ENCODE measurements at places on chromosomes 1 and 21. TPM values are rescaled to one million over a fixed set of nuclear protein-coding genes. Genes with fewer than 3 reads are reported as not detected.

GRCh38 chr1:213982289-213982671 lies 5.5 kb upstream of the PROX1 start:
- DNase-seq: no peak

The KRTAP21-2 gene
- polyA plus RNA-seq: not detected

DNA sequence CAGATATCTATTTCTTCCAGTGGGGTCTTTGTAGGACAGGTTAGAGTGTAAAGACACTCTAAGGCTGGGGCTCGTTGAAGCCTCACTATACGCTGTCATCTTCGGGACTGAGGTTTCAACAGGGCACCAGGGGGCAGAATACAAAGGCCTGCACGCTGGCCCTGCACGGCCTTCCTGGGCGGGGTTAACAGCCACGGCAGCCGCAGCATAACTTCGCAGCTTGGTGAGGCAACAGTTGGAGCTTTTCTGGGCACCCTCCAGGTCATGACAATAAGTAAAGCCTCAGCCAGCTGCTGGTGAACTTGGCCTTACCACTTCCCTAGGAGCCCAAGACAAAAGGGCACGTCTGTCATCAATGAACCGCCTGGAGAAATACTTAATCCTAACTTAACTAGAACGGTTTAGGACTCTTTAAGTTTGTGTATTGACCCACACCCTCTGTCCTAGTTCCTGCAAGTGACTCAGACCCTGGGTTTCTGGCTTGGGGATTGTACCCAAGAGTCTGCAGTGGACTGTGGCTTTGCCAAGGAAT lies 2.3 kb upstream of the RUNX1 start:
- DNase-seq: peak; percentile 42

DNA sequence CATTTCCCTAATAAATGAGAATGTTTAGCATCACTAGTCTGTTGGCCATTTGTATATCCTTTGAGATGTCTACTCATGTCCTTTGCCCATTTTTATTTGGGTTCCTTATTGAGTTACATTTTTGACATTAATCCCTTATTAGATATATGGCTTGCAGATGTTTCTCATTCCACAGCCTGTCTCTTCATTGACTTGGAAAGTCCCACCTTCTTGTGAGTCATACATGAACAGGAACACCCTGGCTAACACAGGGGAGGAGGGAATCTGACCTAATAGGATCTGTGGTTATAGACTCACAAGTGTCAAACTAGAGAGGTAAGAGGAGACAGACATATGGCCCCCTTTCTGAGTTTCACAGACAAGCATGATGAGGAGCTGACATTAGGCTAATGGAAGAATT lies 11.5 kb downstream of the ZP4 start:
- DNase-seq: no peak

DNA sequence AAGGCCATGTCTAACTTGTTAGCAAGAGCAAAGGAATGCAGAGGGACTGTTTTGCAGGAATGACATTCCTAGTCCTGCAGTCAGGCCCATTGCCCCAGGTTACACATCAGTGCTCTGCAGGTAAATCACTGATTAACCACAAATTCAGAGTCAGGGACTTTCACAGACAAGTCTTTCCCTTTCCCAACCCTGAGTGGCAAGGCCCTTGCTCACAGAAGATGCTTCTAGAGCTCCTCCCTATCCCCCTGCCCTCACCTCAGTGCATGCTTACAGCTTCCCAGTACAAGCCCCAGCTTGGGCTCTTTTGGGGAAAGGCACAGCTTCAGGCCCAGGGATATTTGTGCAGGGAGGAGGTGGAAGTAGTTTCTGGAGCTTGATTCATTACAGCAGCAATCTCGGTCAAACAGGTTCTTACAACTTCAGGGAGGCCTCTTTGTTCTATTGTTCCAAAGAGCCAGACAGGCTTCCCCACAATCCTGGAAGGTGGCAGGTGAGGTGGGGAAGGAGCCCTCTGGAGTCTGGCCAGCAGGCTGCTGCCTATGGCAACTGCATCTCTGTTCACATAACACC lies 53.9 kb downstream of the CASQ2 start:
- DNase-seq: no peak

DNA sequence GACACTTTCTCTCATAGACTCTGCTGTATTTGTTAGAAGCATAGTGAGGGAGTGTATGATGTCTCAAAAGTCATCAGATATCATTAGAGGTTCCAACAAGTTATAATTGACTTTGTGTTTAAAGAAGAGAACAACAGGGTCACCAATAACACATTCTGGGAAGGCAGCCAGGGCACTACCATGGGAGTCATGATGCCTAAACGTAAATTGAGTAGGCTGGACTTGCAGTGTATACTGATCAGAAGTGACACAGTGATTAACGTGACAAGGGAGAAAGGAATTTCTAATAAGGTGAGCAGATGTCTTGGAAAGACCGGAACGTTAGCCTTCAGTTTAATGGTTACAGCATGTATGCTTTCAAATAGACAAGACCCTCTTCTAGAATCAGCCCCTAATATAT lies 973.2 kb downstream of the NCAM2 start:
- DNase-seq: no peak

Data from left lung (tissue), 14 donors.